ENCODE measurements at places on chromosomes 7 and 10. TPM values are rescaled to one million over a fixed set of nuclear protein-coding genes. Genes with fewer than 3 reads are reported as not detected.

DNA sequence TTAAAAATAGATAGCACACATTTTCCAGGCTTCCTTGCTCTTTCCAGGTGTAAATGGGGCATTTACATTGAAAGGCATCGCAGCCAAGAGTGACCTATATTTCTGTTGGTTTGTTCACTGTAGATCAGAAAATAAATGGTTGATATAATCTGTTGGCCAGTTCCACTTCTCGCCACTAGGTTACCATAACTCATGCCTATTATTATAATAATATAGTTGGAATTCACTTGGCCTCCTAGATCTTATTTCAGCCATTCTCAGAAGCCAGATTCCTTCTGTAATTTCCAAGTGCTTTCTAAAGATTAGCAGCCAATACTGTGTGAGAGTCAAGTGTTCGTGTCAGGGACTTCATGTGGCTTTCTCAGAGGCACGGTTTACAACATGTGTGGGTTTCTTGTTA is 179.5 kb downstream of the DNAH11 start:
- no peak for DNase-seq

PRR15 gene
- total RNA-seq, result 2.1 TPM

RARRES2 gene
- total RNA-seq, result not detected

DNA sequence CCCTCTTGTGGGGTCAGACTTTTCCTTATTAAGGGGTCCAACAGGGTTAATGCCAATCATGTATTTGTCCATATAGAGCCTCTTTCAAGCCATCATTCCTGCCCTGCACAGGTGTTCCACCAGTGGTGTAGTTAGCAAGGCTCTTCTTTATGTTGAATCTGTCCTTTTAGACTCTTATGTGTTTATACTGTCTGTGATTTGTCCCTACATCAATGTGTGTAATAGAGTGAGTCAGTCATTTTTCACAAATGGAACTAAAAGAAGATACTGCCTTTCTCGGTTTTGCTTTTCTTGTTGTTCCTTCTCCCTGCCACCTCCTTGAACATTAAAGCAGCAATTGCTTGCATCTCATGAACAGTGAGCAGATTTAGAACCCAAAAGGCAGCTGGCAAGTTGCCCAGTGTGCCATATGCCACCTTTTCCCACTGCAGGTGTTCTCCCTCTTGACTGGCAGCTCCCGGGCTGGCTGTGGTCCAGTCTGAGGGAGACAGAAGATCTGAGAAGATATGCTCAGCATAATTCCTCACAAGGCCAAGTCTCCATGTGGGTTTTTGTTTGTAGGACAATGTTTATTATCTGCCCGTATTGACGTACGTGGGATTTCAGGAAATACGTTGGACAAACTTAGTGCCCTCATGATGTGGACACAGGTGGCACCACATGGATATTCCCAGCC is 154.1 kb downstream of the LHFPL3 start:
- DNase-seq, result no peak

- DNase-seq, result no peak
Measured at GRCh38 chr7:74372511-74373111, 81.1 kb upstream of the GTF2IRD1 start.

DNA sequence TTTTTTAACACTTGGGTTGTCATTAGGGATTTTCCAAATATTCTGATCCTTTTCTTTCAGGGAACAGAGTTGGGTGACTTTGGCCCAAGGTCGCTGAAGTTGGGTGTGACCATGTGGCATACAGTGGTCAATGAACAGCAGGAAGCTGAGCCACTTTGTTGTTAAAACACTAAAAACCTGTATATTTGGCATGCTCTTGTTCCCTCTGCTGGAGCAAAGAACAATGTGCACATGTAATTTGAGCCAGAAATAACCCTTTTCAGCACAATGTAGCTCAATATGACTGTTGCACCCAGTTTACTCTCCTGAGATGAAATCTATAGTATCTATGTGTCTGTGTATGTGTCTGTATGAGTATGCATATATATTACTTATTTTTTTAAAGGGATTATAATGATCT is 74.9 kb downstream of the ADCYAP1R1 start:
- DNase-seq, result peak; percentile 7

- DNase-seq, result no peak
Measured at GRCh38 chr7:158266426-158266816, 321.2 kb downstream of the PTPRN2 start.

GIMAP6 gene
- not detected for total RNA-seq

DNA sequence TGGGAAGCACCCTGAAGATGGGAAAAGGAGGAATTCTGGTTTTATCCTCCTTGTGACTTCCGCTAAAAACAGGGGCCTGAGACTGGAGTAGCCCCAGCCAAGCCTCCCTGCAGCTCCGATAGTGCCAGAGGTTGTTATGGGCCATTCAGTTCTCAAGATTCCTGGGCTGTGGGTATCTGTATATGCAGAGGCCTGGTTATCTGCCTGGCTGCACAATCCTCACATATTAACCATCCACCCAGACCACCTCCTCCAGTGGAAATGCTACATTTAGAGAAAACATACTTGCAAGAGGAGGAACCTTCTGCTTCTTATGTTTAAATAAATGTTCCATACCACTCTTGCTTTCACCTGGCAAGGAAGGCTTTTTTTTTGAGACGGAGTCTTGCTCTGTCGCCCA is 34.6 kb downstream of the ARL3 start:
- DNase-seq, result no peak

LRRC17 gene
- total RNA-seq, result 0.26 TPM

HOGA1 gene
- total RNA-seq, result 0.13 TPM

DNA sequence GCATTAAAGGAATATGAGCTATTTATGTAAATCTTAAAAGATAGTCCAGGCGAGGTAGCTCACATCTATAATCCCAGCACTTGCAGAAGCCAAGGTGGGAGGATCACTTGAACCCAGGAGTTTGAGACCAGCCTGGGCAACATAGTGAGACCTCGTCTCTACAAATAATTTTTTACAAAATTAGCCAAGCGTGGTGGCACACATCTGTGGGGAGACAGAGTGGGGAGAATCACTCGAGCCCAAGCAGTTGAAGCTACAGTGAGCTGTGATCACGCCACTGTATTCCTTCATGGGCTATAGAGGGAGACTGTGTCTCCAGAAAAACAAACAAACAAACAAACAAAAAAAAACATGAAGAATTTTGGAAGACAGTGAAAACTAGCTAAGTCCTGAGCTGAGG is 28.4 kb downstream of the HERC4 start:
- DNase-seq, result no peak

DNA sequence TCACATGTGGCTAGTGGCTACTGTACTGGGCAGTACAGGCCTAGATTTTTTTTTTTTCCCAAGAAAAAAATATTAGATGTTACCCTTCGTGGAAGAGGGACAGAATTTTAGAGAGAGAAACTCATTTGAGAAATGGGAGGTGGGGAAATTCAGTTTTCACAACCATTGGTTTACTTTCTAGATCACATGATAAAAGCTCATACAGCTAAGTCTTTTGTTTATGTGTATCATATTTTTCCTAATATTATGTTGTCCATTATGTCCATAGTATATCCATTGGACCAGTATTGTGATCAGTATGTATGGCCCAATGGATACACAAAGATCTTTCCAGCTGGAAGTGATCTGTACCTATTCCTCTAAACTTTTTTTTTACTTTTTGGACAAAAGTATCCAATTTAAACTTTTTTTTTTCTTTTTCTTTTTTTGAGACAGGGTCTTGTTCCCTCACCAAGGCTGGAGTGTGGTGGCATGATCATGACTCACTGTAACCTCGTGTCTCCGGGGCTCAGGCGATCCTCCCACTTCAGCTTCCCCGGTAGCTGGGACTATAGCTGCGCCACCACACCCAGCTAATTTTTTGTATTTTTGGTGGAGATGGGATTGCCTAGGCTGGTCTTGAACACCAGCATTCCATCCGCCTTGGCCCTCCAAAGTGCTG is 4.1 kb downstream of the CALU start:
- DNase-seq, result no peak

GRCh38 chr7:74193913-74194312 is 15.9 kb upstream of the LAT2 start:
- DNase-seq, result no peak

GRCh38 chr10:132520177-132520811 is 17.3 kb upstream of the INPP5A start:
- DNase-seq, result no peak

DNAAF5 gene
- 9.7 TPM for total RNA-seq

- no peak for DNase-seq
Measured at GRCh38 chr7:99666013-99666395, 13.8 kb downstream of the CYP3A5 start.

- DNase-seq, result no peak
Measured at GRCh38 chr7:80357530-80357929, 154.3 kb downstream of the GNAT3 start.

DPP6 gene
- not detected for total RNA-seq

CUL1 gene
- total RNA-seq, result 40.5 TPM

- no peak for DNase-seq
Measured at GRCh38 chr10:4373612-4374011, 452.4 kb upstream of the AKR1E2 start.

FOXK1 gene
- total RNA-seq, result 17.6 TPM

DNA sequence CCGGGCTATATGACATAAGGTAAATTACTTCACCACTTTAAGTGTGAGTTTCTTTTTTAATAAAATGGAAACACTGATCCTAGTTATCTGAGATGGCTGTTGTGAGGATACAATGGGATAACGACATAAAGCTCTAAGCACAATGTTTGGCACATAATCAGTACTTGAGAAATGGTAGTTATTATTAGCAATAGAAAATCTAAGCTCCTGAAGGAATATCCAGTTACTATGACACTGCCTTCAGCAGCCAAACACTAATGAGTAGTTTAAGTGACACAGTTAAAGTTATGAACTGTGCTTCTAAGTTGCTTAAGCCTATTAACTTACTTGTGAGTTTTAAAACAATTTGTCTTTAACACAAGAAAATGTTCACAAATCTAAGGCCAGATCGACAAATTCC is 96.8 kb downstream of the ELAPOR2 start:
- no peak for DNase-seq

GRCh38 chr7:86130268-86130667 is 513.4 kb upstream of the GRM3 start:
- DNase-seq, result no peak

HMX2 gene
- not detected for total RNA-seq

LIPK gene
- total RNA-seq, result 0.13 TPM

Data from bronchial epithelial cell (primary cell).